ENCODE measurements at places on chromosomes 1 and 21.

DNA sequence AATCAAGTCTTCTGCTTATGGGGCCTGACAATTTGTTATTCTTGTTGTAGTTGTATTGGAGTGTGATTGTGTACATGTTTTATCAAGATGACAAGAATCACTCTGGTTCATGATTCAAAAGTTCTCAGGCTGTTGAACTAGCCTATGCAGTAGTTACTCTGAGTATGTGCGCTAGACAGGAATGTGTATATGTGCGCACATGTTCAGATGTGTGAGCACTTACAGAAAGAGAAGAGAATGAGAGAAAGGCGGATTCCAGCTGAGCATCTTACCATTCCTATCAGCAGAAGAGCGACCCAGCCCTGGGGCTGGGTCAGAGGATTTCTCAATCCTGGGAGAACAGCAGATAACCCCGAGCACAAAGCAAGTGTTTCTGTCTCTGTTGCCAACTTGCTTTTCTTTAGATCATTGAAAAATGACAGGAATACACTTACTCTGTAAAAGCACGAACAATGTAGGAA lies 110.8 kb upstream of the HOOK1 start:
- no peak for DNase-seq

DNA sequence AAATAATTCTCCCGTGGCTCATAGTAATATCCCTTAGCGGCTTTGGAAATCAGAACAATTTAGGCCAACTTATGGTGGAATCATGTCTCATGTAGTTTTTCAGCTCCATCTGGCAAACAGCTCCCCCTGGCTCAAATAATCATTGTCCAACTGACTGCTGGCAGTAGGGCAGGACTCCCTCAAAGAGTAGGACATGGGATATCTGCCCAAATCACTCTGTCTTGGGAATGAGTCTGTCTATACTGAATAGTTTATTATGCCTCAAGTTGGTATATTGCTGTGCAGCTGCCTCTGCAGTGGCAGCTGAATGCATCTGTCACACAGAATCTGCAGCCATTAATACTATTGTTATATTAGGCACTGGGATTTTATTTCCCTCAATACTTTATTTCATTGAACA lies 255.7 kb downstream of the COL11A1 start:
- DNase-seq, result no peak

GRCh38 chr1:68198752-68199151 lies 33.6 kb downstream of the WLS start:
- no peak for DNase-seq

GRCh38 chr1:180231506-180231921 lies 1.4 kb downstream of the LHX4 start:
- peak; percentile 31 for DNase-seq
